ENCODE measurements at places on chromosomes 7 and 10.

GRCh38 chr10:38156416-38157269 lies 62.5 kb downstream of the ZNF37A start:
- DNase-seq, result no peak

GRCh38 chr10:63166742-63167258 lies 33.7 kb downstream of the NRBF2 start:
- peak; percentile 46 for DNase-seq

DNA sequence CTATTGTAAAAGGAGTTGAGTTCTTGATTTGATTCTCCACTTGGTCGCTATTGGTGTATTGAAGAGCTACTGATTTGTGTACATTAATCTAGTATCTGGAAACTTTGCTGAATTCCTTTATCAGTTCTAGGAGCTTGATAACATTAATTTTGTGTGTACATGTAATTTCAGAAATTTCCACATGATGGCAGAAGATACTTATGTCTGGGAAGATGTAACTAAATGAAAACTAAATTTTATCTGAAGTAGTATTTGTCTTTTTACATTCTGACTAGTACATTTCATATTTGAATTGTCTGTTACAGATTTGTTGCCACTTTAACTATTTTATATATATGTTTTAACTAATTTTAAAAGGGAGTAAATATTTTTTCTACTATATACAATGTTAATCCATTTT lies 27.6 kb downstream of the SDHAF3 start:
- DNase-seq, result no peak

- no peak for DNase-seq
These were observed 19.3 kb upstream of the TOMM7 start for GRCh38 chr7:22841954-22842353.

GRCh38 chr10:132420981-132421846 lies 24.2 kb downstream of the PWWP2B start:
- no peak for DNase-seq

GRCh38 chr7:7786595-7786994 lies 68.2 kb upstream of the RPA3 start:
- no peak for DNase-seq

GRCh38 chr7:7265081-7266075 lies 83.0 kb downstream of the C1GALT1 start:
- no peak for DNase-seq

DNA sequence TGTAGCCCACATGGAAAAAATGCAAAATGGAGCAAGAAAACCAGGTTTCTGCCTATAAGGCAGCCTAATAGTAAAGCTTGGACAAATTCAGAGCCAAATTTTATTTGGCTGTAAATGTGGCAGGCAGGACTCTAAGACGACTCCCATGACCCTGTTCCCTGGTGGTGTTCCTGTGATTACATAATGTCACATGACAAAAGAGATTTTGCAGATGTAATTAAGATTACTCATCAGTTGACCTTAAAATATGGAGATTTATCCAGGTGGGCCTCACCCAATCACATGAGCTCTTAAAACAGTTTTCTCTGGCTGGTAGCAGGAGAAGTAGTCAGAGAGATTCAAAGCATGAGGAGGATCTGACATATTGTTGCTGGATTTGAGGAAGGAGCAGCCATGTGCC lies 303.1 kb upstream of the IMMP2L start:
- DNase-seq, result no peak

- DNase-seq, result no peak
These were observed 171.3 kb downstream of the FZD1 start for GRCh38 chr7:91435381-91436059.

DNA sequence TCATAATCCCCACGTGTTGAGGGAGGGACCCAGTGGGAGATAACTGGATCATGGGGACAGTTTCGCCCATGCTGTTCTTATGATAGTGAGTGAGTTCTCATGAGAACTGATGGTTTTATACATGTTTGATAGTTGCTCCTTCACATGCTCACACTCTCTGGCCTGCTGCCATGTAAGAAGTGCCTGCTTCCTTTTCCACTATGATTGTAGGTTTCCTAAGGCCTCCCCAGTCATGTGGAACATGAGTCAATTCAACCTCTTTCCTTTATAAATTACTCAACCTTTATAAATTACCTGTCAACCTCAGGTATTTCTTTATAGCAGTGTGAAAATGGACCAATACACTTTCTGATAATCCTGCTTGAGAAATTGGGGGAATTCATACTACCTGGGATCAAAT lies 80.2 kb downstream of the ZNF37A start:
- no peak for DNase-seq
